ENCODE measurements at places on chromosomes 6 and 20.

- DNase-seq = no peak
Measured at GRCh38 chr6:132751306-132751705, 6.4 kb downstream of the VNN2 start.

GRCh38 chr6:106547601-106548453 is 81.5 kb downstream of the RTN4IP1 start:
- DNase-seq = no peak

- no peak for DNase-seq
Measured at GRCh38 chr6:119140196-119141140, 62.0 kb upstream of the FAM184A start.

GRCh38 chr6:144535630-144536029 is 250.5 kb downstream of the UTRN start:
- DNase-seq = no peak

- no peak for DNase-seq
Measured at GRCh38 chr20:16415071-16416053, 157.9 kb downstream of the KIF16B start.

DNA sequence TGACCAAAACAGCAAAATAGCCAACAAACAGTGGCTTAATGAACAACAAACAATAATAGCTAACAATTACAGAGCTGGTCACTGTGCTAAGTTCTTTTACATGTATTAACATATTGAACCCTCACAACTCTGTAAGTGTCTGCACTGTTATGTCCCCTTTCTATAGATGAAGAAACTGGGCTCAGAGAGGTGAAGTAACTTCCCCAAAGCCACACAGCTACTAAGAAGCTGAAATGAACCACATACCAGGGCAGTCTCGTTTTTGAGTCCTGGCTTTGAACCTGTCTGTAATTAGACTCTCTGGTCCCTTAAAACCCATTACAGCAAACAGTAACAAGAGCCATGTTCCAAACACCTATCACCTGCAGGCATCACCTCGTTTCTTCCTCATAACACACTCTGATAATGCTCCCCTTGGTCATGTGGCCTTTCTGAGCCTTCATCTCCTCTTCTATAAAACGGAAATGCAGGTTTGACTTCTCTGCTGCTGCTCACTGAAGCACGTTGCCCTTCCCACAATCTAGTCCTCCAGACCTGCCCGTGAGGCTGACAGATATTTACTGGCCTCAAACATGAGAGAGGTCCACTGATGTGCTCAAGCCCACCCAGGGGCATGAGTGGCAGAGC is 23.3 kb downstream of the KCNK15 start:
- no peak for DNase-seq

GRCh38 chr6:64012351-64013001 is 376.9 kb downstream of the PHF3 start:
- DNase-seq = peak; percentile 27

DNA sequence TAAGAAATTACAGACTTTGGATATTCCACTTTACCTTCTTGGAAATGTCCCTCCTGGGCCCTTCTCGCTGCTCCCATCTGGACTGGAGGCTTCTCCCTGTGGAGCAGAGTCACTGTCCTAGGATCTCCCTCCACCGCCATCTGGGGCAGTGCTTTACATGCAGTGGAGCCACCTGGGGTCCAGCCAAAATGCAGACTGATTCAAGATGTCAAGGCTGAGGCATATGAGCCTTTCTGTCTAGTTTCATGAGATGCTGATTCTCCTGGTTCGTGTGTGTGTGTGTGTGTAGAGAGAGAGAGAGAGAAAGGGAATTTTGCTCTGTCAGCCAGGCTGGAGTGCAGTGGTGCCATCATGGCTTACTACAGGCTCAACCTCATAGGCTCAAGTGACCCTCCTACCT is 14.9 kb downstream of the MICA start:
- DNase-seq = no peak

GRCh38 chr6:4460586-4461475 is 315.4 kb upstream of the CDYL start:
- DNase-seq = peak; percentile 55

- no peak for DNase-seq
Measured at GRCh38 chr6:3426927-3427686, 29.7 kb downstream of the SLC22A23 start.

- DNase-seq = no peak
Measured at GRCh38 chr6:36914227-36914794, 28.6 kb downstream of the C6orf89 start.

DNA sequence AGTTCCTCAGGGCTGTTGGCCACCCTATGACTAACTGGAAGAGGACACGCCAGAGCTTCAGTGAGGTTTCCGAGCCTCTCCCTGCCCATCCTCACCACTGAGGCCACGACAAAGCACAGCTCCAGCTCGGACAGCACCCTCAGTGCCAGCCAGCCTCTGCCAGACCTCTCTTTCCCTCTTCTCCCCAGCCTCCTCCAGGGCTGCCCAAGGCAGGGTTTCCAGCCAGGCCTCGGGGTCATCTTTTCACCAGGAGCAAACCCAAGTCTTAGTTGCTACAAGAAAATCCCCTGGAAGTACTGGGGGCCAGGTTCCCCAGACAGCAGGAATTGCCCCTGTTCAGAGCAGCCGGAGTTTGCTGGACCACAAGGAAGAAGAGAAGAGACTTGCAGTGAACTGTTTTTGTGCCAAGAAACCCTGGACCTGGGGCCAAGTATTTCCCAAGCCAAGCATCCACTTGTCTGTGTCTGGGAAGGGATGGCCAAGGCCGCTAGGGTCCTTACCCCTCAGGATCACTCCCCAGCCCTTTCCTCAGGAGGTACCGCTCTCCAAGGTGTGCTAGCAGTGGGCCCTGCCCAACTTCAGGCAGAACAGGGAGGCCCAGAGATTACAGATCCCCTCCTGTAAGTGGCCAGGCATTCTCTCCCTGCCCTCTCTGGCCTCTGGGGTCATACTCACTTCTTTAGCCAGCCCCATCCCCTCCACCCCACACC is 41.6 kb downstream of the PLAGL2 start:
- no peak for DNase-seq

GRCh38 chr20:46311039-46311650 is 2.8 kb upstream of the CDH22 start:
- no peak for DNase-seq

- DNase-seq = no peak
Measured at GRCh38 chr6:751765-752164, 58.8 kb upstream of the EXOC2 start.

- no peak for DNase-seq
Measured at GRCh38 chr6:90178384-90178855, 118.2 kb downstream of the BACH2 start.

DNA sequence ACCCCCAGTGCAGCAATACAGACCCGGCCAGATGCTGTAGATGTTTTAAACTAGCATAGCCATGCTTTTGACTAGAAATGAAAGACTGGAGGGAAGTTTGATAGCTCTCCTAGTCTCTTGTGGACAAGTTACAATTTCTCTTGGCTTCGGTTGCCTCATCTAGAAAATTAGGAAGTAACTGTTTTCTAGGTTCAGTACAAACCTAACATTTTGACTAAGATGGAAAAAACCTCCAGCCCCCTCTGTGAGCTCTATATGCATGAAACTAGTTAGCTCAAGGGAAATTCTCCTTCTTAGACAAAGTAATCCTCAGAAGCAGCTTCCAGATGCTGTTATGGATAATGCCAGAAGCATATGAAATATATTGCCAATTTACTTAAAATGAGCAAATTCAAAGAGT is 86.6 kb downstream of the RNF144B start:
- DNase-seq = no peak

GRCh38 chr6:170282512-170283158 is 8.2 kb downstream of the DLL1 start:
- DNase-seq = peak; percentile 23

GRCh38 chr20:57433657-57434389 is 42.6 kb downstream of the RBM38 start:
- no peak for DNase-seq

DNA sequence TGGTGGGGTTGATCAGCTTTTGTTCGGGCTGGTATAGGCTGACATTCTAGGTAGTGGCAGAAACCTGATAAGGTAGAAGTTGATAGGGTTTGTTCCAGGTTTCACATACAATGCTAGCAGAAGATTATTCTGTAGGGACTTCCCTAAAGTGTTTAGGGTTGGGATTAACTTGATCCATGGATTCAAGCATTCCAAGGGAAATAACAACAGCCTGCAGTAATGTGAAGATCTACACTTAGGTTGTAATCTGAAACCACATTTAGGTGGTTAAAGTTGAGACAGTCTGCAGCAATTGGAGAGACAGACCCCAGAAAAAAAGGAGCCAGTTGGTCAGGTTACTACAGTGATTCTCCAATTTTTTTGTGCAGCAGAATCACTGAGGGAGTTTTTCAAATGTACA is 56.1 kb downstream of the GJA1 start:
- no peak for DNase-seq

DNA sequence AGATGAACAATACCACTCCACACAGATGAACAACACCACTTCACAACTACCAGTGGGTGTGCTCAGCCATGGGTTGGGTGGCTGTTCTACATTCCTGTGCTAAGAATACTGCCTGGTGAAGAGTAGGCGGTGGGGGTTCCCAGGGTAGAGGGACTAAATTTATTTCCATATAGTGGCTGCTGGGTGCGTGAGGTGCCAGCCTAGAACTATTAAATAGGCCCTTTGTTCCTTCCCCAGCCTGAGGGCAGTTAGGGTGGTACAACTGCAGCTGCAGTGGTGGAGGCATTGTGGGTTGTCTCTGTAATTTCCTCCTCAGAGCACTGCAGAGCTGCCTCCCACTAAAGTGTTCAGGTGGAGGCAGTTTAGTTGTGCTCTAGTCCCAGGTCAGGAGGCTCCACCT is 618.4 kb downstream of the MMUT start:
- no peak for DNase-seq

- no peak for DNase-seq
Measured at GRCh38 chr20:45229264-45230056, 8.3 kb downstream of the SEMG2 start.

GRCh38 chr20:13219327-13220193 is 1.5 kb upstream of the ISM1 start:
- no peak for DNase-seq

DNA sequence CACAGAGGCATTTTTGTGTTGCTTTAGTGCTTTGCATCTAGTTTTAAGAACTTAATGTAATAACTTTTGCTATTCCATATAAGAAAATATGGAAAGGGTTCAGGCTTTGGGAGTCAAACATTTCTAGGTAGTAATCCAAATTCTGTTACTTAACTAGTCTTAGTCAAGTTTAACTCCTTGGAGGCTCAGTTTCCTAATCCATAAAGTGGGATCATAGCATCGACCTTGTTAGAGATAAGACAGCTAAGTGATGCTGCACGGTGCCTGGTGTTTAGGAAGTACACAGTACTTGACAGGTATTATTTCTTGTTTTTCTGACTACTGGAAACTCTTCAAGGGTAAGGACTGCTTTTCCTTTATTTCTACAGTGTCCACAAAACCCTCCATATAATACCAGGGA is 24.5 kb upstream of the ARMH2 start:
- DNase-seq = no peak
